CMK (cell line): ENCODE measurements at places on chromosomes 16 and 17.

DNA sequence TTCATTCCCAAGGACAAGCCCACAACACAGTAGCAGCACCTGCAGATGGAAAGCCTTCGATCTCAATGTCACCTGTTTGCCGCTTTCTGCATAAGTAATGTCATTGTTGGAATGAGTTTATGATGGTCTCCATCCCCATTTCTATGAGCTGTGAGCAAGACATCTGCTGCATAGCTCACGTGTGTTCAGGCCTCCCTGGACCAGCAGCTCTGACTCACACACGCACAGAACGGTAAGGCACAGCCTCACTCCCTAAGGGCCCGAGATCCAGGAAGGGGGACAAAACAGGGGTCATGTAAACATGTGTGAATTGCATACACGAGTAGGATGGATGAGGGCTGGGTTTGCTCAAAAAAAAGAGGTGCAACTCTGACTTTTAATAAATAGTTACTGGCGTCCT is 223.1 kb downstream of the SOX9 start:
- no peak for DNase-seq

- DNase-seq = no peak
Observed at GRCh38 chr17:72392056-72393010, 271.5 kb downstream of the SOX9 start.

DNA sequence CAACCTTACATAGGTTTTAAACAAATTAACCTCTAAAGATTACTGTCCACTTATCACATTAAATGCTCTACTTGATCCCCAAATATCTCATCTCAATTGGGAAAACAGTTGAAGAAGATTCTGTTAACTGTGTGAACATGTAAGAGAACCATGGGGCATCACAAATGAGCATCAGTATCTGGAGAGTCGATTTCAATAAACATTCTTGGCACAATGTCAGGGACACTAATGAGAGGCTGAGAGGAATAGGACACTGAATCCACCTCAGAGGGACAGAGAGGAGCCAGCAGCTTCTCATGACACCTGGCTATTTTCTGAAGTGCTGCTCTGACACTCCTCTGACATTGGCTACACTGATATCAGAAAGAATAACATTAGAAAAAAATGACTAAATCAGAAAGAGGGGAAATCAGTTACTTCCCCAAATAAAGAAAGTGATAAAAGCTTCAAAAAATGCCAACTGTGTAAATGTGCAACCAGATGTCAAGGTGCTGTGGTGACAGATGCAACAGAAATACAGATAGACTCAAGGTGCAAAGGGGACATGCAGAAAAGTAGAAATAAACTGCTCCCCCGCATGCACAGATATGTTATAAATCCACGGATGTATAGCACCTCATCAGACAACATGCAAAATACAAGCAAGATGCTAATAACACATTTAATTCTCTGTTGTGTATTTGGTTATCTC is 67.4 kb downstream of the SNX11 start:
- DNase-seq = no peak

DNA sequence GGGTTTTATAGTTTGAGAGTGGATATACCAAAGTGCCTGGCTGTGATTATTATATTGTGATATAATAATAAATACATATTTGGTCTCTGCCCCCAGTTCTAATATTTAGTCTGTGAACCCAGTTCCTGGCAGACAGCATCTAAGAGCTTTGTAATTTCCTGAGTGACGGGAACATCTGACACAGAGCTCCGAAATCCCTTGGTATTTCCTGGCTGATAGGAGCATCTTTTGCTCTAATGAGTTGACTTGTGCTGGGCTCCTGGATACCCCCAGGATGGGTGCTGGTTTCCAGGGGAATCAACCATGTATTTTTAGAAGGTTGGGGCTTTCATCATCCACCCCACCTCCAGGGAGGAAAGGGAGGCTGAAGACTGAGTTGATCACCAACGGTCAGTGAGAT is 187.3 kb downstream of the CDH13 start:
- DNase-seq = no peak

DNA sequence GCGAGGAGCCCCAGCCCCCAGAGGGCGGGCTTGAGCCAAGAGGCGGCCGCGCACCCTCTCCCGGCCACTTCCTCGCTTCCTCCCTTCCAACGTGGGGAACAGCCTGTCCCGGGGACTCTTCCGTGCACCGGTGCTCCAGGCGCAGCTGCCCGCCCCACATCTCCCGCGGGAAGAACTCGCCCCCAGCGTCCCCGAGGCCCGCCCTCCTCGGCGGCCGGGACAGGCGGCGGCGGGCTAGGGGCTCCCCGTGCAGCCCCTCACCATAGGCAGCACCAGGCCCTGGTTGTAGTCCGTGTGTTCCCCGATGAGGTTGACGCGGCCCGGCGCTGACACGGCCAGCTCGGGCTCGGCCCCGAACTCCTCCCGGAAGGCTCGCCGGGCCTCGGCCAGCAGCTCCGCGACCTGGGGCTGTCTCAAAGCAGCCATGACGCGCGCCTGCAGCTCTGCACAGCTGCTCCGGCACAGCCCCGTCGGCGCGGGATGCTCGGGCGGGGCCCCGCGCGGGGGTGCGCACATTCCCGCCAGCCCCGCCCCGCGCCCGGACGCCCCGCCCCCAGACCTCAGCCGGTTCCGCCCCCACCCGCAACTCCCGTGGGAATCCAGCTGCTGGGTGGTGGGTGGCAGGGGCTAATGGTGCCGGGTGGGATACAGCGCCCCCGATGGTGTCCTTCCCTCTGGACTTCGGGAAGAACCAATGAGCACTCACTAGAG is at the start of gene GALK1:
GALK1 (minus strand) TSS at position 482 of the 711 bp plus-strand sequence; CDS start at position 426, 56 bp downstream.
- no peak for DNase-seq

- DNase-seq = no peak
Observed at GRCh38 chr16:74649839-74650504, 16.7 kb downstream of the RFWD3 start.

DNA sequence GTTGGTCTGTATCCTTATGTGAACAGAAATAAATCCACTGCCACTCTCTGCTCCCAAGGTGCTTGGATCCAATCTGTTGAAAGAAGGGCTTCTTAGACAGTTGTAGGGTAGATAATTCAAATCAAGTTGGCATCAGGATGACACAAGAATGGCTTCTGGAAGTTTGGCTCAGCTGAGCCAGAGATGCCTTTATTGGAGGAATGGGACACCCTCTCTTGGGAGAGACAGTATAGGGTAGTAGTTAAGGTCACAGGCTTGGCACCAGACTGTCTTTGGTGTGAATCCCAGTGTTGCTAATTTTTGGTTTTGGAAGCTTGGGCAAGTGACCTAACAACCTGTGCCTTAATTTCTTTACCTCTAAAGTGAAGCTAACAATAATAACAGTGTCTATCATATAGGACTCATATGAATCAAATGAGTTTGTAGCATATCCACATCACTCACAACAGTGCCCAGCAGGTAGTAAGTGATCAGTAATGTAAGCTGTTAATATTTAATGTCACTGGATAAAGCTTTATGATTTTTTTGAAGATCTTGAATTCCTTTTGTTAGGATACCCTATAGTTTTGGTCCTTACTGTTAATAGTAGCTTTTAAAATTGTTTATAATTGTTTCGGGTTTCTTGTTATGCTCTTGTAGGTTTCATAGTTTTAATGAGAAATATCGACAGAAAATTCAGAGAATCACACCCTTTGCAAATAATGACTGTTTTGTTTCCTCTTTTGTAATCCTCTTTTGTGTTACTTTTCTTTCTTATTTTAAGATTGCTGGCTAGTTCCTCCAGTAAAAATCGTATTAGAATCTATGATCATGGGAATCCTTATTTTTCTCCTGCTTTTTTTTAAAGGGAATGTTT is 19.1 kb downstream of the ZNRF1 start:
- DNase-seq = no peak

DNA sequence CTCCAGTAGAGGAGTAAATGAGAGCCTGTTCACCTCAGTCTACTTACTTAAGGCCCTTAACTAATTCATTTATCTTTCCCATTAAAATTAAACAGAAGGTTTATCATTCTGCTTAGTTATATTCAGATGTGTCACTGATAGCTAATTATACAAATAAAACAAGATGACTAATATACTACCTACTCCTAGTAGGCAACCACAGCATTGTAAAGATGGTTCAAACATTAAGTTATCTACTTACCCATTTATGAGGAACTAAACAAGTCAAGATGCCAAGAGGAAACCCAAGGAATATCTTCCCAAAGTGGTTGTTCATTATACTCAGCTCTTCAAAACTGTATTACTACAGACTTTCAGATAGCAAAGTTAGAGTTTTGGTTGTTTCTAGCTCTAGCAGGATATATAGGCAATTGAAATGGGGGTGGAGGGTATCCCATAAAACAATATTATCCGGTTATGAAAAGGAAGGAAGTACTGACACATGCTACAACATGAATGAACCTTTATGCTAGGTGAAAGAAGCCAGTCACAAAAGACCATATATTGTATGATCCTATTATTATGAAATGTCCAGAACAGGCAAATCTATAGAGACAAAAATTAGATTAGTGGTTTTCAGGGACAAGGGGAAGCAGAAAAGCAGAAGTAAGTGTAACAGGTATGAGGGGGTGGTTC is 56.5 kb downstream of the SPAG9 start:
- no peak for DNase-seq

- DNase-seq = no peak
Observed at GRCh38 chr16:27286451-27286850, 17.9 kb upstream of the NSMCE1 start.

DNA sequence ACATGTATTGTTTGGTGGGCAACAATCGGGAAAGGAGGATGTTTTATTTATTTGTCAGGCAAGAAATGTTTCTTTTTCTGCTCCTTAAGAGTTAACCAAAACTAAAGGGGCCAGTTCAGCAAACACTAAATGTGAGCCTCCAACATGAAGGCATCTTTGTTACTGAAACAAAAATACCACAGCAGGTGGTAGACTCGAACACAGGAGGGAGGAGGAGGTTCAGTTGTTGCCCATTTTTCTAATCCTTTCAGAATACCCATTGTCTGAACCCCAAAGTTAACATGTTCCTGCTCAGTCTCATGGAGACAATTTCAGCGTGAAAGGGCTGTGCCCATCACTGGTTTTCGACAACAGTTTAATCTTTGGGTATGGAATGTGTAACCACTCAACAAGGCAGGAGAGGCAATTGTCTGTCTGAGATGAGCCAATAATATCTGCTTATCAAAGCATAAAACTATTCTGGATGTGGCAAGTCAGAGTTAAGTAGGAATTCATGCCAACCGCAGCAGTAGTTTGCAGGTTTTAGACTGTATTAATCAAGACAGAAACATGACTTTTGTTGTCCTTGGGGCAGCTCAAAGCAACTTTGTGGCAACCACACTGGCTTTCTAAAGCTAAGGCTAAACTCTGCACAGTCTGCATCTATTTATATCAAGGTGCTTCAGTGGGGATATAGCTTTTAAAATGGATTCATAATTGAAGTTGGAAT is 211.7 kb downstream of the FTO start:
- no peak for DNase-seq

GRCh38 chr17:39084558-39084957 is 66.9 kb downstream of the PLXDC1 start:
- no peak for DNase-seq

DNA sequence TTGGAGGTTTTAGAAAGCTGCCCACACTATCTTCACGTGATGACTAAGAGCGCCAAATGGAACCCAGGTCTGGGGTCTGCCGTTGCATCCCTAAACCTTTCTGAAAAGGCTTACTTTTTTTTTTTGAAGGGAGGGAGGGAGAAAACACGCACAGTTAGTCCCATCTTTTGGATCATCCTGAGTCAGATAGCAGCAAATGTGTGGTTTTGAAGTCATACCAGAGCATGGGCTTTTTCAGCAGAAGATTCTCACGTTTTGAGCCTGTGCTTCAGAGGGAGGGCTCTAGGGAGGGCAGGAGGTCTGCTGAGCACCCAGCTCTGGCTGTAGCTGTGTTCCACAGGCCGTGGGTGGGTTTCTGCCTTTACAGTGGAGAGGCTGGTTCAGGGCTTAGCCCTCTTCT is 194.7 kb downstream of the SNX29 start:
- no peak for DNase-seq

GRCh38 chr17:77695386-77695785 is 263.1 kb upstream of the TNRC6C start:
- no peak for DNase-seq

DNA sequence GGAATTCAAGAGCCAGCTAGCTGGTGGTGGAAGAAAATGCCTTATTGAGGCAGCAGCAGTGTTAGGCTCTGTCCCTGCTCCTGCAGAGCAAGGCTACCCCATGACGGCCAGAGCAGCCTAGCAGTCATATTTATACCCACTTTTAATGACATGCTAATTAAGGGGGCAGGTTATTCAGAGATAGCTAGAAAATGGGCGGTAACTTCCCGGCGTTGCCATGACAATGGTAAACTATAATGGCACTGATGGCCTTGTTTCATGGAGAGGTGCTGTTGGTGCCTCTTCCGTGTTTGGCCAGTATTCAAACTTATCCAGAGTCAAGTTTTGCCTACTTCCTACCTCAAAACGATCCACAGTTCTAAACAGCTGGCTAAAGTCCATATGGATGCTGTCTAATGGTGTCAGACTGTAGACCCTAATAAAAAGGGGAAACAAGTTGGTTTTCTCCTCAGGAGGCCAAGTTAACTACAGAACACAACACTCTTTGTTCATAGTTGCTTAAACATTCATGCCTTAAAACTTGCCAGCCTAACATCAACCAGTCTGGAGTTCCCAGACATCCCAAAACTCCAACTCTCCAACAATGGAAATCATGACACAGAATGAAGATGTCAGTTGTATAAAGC is 3.7 kb upstream of the SCNN1B start:
- DNase-seq = no peak

DNA sequence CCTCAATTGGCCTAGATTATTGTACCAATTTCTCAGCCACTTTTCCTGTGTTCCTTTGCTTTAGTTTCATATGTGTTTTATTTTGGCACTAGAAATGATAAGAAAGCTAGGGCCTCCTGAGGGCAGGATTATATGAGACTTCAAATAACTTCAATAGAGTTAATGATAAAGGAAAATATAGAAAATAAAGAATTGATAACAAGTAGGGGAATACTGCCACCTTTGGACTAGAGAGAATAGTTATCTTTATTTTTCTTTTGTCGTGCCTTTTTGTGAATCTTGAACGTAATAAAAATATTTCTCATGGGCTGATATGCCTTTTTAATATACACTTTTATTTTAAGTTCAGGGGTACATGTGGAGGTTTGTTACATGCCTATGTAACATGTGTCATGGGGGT is 29.3 kb upstream of the RBL2 start:
- DNase-seq = no peak

DNA sequence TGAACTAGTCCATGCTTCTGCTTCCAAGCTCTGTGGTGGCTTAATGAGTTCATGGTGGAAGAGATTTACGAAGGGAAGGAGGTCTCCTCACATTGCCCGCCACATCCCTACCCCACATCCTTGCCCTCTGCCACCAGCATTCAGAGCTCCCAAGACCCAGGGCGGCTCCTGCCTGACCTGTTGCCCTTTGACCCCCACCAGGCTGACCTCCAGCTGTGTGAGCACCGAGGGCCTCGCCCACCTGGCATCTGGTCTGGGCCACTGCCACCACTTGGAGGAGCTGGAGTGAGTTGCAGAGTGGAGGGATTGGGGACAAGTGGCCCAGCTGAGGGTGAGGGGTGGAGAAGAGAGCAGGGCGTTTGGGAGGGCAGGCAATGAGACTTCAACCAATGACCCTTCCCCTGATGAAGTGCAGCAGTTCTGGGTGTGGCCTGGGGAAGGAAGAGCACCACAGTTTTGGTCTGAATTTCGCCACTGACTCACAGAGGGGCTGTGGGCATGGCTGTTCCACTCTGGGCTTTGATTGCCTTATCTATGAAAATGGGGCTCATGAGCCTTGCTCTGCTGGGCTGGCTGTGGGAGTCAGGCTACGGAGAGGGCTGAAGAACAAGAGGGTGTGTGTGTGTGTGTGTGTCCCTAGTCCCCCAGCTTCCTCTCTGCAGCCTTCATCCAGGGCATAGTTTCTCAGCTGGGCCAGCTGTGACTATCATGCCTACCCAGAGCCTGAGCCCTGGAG is 22.6 kb upstream of the CPNE2 start:
- no peak for DNase-seq
